ENCODE measurements at places on chromosomes 6 and 20. TPM values are rescaled to one million over a fixed set of nuclear protein-coding genes. Genes with fewer than 3 reads are reported as not detected.

Gene MCCD1
- not detected for polyA plus RNA-seq

Gene FOXF2
- polyA plus RNA-seq: 23.3 TPM

Gene KIF3B
- 16.2 TPM for polyA plus RNA-seq

Gene SFT2D1
- polyA plus RNA-seq: 81.0 TPM

Gene ENPP3
- 8.9 TPM for polyA plus RNA-seq

Gene POM121L2
- not detected for polyA plus RNA-seq

Gene PACRG
- polyA plus RNA-seq: 1.5 TPM

Gene GPX5
- not detected for polyA plus RNA-seq

GRCh38 chr6:169112483-169113320 is 140.9 kb downstream of the THBS2 start:
- H3K27ac ChIP-seq: no peak overlapping the region
- H3K27me3 ChIP-seq: no peaks in the 10 kb centered on the region
- no peaks in the 10 kb centered on the region for H3K4me1 ChIP-seq
- H3K36me3 ChIP-seq: no peaks in the 10 kb centered on the region
- H3K4me3 ChIP-seq: no peak overlapping the region
- DNase-seq: no peak

DNA sequence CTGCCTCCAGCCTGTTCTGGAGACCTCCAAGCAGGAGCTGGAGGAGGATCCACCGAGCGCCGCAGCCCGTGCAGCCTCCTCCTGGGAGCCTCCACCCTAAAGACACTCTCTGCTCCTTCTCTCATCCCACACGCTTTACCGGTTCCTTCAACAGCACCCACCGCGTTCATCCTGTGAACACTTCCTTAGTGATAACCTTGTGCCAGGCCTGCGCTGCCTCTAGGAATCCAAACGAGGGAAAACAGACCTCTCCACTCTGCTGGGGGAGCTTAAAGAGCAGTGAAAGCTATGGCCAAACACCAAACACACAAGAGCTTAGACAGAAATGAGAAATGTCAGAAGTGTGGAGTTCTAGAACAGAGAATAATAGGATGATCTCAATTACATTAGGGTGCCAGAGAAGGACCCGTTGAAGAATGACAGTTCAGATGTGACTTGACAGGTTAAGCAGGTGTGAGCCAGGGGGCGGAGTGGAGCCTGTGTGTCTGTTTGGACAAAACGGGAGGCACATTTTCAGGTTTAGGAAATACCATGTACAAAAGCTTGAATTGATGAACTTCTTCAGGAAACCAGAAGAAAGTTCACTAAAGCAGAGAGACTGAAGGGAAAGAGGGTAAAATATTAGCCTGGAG is 28.5 kb upstream of the HLA-DRB5 start:
- H3K27ac ChIP-seq: no peak overlapping the region
- H3K27me3 ChIP-seq: no peaks in the 10 kb centered on the region
- no peak for DNase-seq
- no peak overlapping the region for H3K4me3 ChIP-seq
- no peaks in the 10 kb centered on the region for H3K4me1 ChIP-seq
- H3K36me3 ChIP-seq: no peaks in the 10 kb centered on the region

DNA sequence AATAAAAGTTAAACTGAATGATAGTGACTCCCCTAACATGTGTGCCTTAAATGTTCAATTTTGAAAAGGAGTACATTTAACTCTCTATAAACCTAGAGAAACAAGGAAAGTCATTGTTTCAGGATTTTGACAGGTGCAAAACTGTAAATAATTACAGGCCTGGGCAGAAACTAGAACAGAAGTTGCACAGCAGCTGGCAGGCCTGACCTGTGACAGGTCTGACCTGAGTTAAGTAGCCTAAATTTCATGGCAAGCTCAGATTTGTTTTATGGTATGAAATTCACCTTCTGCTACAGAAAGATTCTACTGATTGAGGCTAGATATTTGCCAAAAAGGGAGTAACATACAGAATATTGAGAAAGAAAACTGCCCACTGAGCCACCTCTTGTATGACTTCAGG is 166.1 kb downstream of the CDKAL1 start:
- no peak overlapping the region for H3K27ac ChIP-seq
- H3K36me3 ChIP-seq: no peaks in the 10 kb centered on the region
- no peak for DNase-seq
- H3K27me3 ChIP-seq: no peaks in the 10 kb centered on the region

- H3K4me3 ChIP-seq: peak overlapping the region; percentile 7
- H3K27me3 ChIP-seq: no peaks in the 10 kb centered on the region
- no peak overlapping the region for H3K27ac ChIP-seq
- DNase-seq: no peak
- H3K36me3 ChIP-seq: peaks cover 2% of the 10 kb centered on the region
Measured at GRCh38 chr6:52283111-52283510, 1.4 kb downstream of the MCM3 start.

DNA sequence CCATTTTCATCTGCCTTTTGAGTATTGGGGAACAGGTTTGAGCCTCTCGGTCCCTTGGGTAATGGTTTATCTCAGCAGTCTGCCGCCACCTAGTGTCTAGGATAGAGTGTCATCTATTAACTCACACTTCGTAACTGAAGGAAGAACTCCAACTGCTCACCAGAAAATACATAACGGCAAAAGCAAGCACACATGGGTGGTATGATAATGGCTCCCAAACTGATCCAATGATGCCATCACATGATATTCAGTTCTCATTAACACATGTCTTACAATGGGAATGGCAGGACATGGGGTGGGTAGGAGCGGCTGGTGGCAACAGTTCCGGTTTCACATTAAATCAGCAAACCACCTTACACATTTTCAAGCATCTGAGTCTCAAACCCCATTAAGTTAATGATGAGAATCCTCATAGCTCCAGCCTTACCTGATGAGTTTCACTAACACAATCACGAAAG is 110.7 kb upstream of the PHACTR1 start:
- no peaks in the 10 kb centered on the region for H3K27me3 ChIP-seq
- no peak overlapping the region for H3K4me3 ChIP-seq
- peaks cover 4% of the 10 kb centered on the region for H3K4me1 ChIP-seq
- H3K36me3 ChIP-seq: no peaks in the 10 kb centered on the region
- DNase-seq: peak; percentile 82

DNA sequence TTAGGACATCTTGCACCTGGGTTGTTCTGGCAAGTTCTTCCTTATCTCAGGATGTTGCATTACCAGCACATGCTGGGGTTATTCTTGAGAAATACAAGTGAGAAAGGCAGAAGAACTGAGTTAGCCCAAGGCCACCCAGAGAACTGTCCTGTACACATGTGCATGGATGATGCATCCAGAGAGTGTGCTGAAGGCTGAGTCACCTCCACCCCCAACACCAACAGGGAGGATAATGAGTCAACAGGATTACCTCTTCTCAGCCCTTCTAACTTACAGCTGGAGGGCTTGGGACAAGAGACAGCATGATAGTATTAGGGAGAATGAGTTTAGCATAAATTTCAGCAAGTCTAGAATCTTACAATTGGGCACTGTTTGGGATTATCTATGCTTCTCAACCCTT is 8.5 kb downstream of the SCGN start:
- no peaks in the 10 kb centered on the region for H3K27me3 ChIP-seq
- H3K4me1 ChIP-seq: peaks cover 15% of the 10 kb centered on the region
- no peaks in the 10 kb centered on the region for H3K36me3 ChIP-seq
- no peak overlapping the region for H3K4me3 ChIP-seq

DNA sequence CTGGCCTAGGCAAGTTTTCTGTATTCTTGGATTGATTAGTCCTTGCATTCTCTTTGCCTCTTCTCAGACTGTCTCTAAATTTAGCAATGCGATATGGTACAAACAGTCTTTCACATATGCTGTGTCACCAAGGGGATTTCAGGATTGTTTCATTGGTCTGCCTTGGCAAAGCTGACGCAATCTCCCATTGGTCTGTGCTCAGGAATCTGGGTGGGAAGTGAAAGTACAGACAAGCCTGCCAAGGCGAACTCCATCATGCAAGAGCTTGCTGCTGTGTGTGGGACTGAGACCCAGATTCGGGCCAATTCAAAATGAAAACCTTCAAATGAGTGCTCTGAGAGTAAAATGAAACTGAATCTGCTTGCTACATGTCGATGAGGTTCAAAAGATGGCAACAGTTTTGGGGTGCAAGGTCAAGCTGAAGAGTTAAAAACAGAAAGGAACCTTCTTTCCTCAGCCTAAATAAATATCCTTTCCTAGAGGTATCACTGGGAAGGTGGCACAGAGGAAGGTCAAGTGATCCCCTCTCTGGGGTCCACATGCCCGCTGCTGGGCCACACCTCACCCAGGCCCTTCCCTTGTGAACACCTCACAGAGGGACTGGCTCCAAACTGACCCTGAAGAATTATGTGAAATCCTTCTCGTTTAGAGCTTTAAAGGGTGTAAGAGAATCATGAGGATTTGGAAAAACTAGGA is 198.8 kb upstream of the PREP start:
- peak overlapping the region; percentile 88 for H3K27ac ChIP-seq
- no peaks in the 10 kb centered on the region for H3K27me3 ChIP-seq
- no peaks in the 10 kb centered on the region for H3K36me3 ChIP-seq
- H3K4me1 ChIP-seq: peaks cover 3% of the 10 kb centered on the region
- H3K4me3 ChIP-seq: no peak overlapping the region

DNA sequence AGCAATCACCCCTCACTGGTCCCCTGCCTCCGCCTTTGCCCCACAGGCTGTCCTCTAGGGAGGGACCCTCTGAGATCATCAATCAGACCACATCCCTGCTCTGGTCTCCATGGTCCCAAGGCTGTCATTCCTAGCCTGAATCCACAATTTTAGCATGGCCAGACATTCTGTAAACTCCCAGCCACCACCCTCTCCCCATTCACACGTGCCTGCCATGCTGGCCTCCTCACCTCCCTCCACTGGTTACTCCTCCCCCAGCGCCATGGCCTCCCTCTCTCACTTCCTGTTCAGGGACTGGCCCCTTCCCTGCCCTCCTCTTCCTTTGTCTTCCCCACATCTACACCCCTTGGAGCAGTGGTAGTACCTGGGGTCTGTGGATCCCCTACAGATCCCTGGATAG is 150.7 kb upstream of the MLN start:
- no peak for DNase-seq
- no peak overlapping the region for H3K27ac ChIP-seq
- H3K27me3 ChIP-seq: no peaks in the 10 kb centered on the region
- H3K4me1 ChIP-seq: peaks cover 16% of the 10 kb centered on the region
- no peaks in the 10 kb centered on the region for H3K36me3 ChIP-seq

GRCh38 chr20:10982692-10983091 is 308.9 kb upstream of the JAG1 start:
- H3K4me1 ChIP-seq: no peaks in the 10 kb centered on the region
- no peaks in the 10 kb centered on the region for H3K36me3 ChIP-seq
- no peak for DNase-seq
- H3K27ac ChIP-seq: no peak overlapping the region
- no peak overlapping the region for H3K4me3 ChIP-seq

DNA sequence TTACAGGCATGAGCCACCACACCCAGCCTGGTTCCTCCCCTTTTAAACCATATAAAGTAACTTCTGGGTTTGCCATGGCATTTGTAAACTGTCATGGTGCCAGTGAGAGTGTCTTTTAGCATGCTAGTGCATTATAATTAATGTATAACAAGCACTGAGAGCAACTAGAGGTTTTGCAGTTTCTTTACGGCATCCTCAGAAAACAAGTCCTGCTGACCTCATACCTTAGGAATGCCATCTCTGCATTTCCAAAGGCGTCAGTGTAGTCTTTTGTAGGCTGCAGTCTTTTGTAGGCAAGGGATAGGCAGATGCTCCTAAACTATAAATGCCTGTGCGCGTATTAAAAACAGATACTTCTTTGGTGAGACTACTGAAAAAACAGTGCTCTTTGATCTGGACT is 75.0 kb upstream of the EZR start:
- H3K4me1 ChIP-seq: no peaks in the 10 kb centered on the region
- H3K36me3 ChIP-seq: no peaks in the 10 kb centered on the region
- peak; percentile 72 for DNase-seq
- no peak overlapping the region for H3K4me3 ChIP-seq
- H3K27me3 ChIP-seq: no peaks in the 10 kb centered on the region
- H3K27ac ChIP-seq: no peak overlapping the region

DNA sequence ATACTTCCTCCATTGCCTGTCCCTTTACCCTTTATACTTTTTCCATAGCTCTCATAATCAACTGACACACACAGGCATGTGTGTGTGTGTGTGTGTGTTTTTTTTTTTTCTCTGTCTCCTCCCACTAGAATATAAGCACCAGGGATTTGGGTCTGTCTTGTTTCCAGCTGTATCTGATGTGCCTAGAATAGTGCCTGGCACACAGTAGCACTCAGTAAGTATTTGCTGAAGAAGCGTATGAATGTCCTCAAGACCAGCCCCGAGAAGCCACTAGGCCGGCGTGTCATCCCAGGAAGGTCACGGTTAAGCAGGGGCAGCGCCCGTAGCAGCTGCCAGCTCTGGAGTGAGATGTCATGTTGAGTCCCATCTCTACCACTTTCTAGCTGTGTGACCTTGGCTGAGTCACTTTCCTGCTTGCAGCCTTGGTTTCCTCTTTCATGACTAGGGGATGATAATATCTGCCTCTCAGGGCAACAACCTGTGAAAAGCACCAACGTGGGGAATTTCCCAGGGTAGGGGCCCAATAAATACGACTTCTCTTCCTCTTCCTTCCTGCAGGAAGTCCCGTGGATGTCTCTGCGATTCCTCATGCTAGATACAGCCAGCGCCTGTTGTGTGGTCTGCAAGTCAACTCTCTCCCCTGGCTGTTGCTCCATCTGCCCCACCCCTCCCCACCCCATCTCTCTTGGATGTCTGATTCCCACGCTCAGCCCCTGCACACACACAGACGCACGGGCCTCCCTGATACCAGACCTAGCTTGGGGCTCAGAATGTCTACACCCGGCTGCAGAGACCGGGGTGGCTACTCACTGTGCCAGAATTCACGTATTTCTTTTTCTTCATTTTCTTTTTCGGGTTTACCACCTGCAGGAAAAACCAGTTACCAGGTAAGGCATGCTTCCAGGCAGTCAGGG is 58.1 kb downstream of the RAB44 start:
- H3K36me3 ChIP-seq: peaks cover 2% of the 10 kb centered on the region
- H3K4me1 ChIP-seq: peaks cover 14% of the 10 kb centered on the region
- H3K4me3 ChIP-seq: no peak overlapping the region
- no peaks in the 10 kb centered on the region for H3K27me3 ChIP-seq
- DNase-seq: peak; percentile 12
